ENCODE measurements at places on chromosomes 6 and 20.

DNA sequence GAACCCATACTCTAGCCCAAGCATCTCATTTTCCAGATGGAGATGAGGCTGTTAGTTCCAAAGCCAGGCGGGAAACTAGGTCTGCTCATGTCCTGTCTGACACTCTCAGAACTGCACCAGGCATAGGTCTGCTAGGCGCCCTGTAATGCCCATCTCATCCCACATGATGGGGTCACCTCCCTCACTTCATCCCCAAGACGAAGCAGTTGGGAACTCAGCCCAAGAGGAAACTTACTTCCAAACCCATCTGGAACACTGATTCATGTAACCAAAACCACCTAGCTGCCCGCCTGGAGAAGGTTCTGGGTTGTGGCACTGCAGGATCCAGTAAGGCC, 119.4 kb upstream of the PRND start:
- DNase-seq: no peak

DNA sequence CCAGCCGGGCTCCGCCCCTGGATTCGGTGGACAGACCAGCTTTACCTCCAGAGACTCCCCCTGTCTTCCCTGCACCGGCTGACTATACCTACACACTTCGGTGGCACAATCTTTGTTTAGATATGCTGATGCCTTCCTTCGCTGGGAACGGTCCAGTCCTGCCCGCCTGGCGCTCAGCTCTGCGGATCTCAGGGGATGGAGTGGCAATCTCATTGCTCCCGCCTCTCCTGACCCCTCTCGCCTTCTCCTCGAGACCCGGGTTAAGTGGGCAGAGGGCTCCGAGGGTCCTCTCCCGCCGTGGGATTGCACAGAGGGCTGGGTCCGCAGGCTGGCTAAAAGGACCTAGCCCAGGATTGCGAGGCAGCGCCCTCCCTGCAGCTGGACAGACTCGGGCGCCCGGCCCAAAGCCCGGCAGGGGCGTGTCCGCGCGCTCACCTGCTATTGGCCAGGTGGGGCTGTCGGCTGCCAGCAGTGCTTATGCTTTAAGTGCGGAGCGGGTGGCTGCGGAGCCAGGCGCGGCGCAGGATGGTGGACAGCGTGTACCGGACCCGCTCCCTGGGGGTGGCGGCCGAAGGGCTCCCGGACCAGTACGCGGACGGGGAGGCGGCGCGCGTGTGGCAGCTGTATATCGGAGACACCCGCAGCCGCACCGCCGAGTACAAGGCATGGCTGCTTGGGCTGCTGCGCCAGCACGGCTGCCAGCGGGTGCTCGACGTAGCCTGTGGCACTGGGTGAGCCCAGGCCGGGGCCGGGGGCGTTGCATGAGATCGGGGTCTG, at the start of gene GNMT:
Gene GNMT, plus strand, starts transcription at position 512 of the 777 bp plus-strand sequence. Its CDS starts 14 bp downstream, at position 526.
- DNase-seq: peak; percentile 62

GRCh38 chr20:58987790-58988564, 6.9 kb downstream of the NELFCD start:
- no peak for DNase-seq

- DNase-seq: no peak
Measured at GRCh38 chr20:37970856-37971245, 62.4 kb downstream of the TTI1 start.

- DNase-seq: peak; percentile 63
Measured at GRCh38 chr6:130118236-130118635, 99.9 kb downstream of the L3MBTL3 start.

DNA sequence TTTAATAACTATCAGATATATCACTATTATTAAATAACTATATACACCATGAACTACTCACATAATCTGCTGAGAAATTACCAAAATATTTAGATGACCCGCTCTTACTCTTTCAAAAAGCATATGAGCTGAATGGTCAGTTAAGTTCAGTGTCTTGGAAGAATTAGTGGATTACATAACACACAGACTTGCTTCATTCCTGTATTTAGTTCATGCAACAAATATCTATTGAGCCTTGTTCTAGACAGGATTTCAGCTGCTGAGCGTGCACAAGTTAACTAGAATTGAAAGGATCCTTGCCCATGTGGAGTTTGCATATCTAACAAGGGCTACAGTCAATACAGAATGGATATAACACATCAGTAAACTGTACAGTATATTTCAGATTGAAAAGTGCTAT, 566.2 kb downstream of the CBLN4 start:
- no peak for DNase-seq

GRCh38 chr20:16719421-16719820, 10.4 kb upstream of the SNRPB2 start:
- DNase-seq: no peak

- no peak for DNase-seq
Measured at GRCh38 chr6:73078333-73078862, 146.9 kb downstream of the KHDC1L start.

DNA sequence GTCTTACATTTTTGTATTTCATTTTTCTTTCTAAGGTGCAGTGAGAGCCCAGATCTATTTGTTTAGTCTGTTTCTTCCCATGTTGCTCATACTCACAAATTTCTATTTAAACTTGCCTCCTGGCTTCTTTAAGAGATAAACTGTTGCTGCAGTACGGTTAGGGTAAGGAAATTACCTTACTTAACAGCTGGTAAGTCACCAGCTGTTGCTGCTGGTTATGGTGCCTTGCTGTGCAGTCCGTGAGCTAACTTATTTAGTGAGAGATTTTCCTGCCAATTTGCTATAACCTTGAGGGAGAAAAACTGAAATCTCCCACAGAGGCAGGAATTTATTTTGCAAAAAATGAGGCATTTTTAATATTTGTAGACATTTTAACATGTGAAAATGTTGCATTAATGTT, 261.0 kb downstream of the UST start:
- no peak for DNase-seq

DNA sequence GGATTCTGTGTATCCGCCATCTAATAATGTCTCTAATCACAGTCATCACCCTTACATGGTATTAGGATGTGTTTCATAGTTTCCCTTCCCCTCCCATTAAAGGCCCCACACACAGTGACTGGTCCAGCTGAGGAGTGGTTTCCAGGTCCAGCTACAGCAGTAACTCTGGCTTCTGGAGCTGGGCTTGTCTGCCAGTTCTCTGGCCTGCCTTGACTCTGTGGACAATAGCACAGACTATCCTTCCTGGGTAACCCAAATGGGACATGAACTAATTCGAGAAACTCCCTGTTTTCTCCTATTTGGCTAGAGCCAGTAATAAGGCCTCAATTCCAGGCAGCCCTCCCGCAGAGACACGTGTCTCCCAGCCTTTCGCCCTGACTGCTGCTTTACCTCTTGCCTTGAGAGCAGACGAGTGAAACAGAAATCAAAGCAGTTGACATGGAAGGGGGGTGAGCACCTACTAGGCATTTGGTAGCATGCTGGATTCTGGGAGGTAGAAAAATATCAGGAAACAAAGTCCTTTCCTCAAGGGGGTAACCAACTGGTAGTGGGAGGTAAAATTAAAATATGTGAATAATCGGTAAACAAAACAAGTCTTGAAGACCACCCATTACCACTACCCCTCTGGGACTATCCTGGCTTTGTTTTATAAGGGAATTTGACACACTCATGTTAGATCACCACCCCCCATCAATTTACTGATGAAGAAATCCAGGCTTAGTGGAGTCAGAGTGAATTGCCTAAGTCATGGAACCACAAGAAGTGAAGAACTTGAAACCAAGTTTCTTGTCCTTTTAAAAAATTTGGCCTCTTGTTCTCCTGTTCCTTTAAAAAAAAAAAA, 1.2 kb downstream of the TRAF3IP2 start:
- peak; percentile 65 for DNase-seq

DNA sequence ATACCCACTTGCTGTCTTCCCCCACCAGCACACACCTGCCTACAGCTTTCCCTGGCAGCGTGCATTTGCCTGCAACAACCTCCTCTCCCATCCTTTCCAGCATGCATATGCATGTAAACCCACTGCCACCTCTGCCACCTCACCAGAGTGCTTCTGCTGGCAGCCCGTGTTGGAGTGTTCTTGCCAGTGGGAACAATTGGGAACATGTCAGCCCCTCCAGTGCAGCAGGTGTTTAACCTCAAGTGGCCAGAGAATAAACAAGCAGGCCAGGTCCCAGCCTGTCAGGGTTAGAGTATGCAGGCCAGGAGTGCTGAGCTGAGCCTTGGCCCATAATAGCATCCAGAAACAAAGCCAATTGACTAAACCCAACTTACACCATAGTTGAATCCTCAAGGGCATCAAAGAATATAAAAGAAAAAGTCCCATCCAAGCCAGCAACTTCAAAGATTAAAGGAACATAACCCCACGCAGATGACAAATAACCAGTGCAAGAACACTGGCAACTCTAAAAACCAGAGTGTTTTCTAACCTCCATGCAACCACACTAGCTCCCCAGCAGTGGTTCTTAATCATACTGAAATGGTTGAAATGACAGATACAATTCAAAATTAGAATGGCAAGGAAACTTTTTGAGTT, 1212.1 kb upstream of the CITED2 start:
- no peak for DNase-seq

- no peak for DNase-seq
Measured at GRCh38 chr6:165728216-165728615, 65.2 kb upstream of the PDE10A start.

- no peak for DNase-seq
Measured at GRCh38 chr20:49248879-49249665, 28.8 kb downstream of the ZNFX1 start.

GRCh38 chr6:138988469-138988834, 399 bp upstream of the REPS1 start:
- no peak for DNase-seq

GRCh38 chr6:67431076-67431475, 1204.0 kb upstream of the ADGRB3 start:
- no peak for DNase-seq

- no peak for DNase-seq
Measured at GRCh38 chr6:57305761-57306160, 11.7 kb upstream of the PRIM2 start.

GRCh38 chr20:48066851-48067250, 281.6 kb upstream of the SULF2 start:
- no peak for DNase-seq

DNA sequence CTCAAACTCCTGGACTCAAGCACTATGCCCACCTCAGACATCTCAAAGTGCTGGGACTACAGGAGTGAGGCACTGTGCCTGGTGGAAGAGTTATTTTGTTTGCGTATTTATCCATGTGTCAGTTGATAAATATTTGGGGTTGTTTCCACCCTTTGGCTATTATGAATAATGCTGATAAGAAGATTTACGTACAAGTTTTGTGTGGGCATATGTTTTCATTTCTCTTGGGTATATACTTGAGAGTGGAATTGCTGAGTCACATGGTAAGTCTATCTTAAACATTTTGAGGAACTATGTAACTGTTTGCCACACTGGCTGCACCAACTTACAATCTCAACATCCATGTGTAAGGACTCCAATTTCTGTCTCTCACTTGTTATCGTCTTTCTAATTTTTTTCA, 200.3 kb downstream of the RNGTT start:
- DNase-seq: no peak

DNA sequence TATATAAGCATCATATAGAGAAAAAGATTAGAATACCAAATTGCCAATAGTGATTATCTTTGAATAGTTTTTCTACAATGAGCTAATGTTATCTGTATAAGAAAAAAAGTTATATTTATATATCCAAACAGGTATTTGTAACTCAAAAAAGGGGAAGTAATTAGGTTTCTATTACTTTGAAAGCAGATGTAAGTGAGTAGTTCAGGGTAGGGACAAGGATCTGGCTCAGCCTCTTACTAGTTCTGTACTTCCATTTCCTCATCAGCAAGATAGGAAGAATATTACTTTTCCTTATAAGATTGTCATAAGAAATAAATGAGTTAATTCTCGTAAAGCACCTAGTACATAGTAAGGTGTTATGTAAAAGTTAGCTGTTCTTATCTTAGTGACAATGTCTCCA, 32.2 kb downstream of the AHI1 start:
- DNase-seq: no peak

DNA sequence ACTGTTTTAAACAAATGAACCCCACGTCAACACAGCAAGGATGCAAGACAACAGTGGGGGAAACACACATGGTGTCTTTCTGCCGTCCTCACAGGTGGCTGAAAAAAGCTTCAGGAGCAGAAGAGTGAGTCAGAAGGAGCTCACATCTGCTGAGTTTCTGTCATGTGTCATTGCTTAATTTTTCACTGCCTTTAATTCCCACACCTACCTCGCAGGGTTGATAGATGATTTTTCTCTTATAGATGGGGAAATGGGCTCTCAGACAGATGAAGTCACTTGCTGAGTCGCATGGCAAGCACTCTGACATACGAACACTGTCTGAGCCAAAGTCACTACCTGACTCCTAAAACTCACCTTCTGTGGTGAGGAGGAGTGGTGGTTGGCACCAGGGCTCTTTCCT, 28.3 kb upstream of the CARMIL1 start:
- DNase-seq: peak; percentile 95

GRCh38 chr20:51760905-51761546, 7.2 kb downstream of the ATP9A start:
- peak; percentile 60 for DNase-seq

DNA sequence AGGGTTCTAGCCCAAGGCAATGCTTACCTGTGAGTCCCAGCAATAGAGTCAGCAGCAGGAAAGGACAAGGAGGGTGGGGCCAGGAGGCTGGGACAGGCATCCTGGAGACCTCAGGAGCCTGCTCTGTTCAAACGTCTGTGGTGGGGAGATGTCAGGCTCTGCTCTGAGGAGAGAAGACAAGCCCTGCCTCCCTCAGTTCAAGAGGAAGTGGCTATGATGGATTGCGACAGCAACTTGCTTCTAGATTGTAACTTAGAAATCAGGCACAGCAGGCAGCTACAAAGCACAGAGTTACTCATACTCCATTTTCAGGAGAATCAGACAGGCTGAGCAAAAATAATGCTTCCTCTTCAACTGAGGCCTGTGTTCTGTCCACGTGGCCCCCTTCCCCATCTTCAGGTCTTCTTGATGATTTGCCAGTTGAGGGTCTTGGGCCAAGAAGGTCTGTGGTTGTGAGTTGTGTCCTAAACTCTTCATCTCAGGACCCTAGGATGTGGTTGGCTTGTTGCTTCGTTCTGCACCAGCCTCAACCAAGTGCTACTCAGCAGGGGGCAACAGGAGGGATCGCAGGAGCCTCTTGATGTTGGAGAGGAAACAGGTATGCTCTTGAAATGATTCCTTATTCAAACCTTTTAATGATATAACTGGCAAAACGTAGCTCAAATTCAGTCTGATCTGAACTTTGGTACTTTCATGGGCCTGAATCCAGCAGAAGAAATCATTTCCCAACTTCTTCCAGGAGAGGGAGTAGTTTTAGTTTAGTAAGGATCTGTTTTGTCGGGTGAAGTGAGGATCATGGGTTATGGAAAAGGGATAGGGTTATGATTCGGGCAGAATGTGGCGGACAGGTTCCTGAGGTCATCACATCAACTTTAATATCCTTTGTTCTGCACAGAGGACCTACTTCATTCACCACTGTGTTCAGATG, 31.0 kb downstream of the SIRPB1 start:
- DNase-seq: no peak

- peak; percentile 59 for DNase-seq
Measured at GRCh38 chr20:15594158-15594695, 979.0 kb downstream of the KIF16B start.
